WERI-Rb-1 (cell line): ENCODE measurements at places on chromosomes 3 and 15.

DNA sequence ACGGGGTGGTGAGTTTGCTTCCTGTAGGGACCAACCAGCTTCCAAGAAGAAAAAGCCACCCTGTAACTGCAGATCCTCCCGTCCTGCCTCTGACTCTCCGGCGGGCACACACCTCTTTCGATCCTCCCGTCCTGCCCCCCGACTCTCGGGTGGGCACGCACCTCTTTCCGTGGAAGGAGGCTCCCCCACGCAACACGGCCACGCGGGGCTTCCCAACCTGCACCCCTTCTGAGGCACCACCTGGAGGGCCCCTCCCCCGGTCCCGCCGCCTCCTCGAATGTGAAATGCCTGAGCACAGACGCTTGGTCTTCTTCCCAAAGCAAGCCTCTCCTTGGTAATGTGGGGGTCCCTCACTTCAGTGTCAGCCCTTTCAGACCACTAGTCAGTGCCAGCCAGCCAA is 7.3 kb downstream of the ADAMTS17 start:
- no peak for DNase-seq

DNA sequence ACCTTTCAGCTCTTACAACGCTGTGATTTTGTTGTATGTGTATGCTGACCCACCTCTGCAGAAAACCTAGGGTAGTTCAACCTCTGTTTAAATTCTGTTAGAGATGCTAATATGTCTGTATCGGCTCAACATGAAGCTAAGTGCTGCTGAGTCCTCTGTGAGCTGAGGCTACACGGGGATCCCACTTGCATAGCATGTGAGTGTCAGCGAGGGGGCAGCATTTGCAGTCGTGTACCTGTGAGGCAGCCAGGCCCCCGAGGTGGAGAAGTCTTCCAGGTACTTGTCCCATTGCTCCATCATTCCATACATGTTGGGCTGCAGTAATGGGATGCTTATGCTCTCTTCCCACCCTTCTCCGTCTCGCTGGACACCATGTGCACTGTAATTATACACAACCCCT is 3.7 kb downstream of the MKRN2OS start:
- DNase-seq, result peak; percentile 65

DNA sequence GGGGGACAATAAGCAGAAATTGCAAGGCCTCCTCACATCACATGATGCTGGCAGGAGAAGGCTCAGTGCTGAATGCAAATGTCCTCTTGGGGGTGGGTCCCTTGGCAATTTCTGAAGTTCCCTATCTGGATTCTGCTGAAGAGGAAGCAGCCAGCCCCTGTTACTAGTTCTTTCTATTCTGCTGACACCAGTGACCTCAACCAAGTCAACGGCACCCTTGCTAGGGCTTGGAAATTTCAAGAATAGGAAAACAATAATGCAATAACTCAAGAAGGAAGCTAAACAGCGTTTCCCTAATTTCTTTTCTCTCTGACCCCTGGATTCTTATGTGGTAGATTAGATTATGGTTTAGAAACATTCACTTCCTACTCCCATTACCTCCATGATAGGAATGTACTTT is 46.2 kb upstream of the FOXP1 start:
- no peak for DNase-seq

DNA sequence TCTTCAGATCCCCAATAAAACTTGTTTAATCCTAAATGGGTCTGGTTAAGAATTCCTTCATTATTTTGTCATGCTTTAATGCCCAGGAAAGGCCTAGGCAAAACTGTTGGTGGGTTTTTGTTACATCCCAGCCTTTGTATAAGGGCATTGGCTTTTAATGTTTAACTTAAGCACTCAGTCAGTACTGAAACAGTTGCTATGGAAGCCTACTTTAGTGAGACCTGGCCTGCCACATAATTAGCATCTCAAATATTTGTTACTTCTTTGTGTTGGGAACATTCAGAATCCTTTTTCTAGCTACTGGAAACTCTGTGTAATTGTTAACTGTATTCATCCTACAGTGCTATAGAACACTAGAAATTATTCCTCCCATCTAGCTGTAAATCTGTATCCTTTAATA is 369.6 kb upstream of the ATP10A start:
- DNase-seq, result no peak

GRCh38 chr15:25536801-25537611 is 98.2 kb upstream of the UBE3A start:
- no peak for DNase-seq
